ENCODE measurements at places on chromosomes 5 and 9.

DNA sequence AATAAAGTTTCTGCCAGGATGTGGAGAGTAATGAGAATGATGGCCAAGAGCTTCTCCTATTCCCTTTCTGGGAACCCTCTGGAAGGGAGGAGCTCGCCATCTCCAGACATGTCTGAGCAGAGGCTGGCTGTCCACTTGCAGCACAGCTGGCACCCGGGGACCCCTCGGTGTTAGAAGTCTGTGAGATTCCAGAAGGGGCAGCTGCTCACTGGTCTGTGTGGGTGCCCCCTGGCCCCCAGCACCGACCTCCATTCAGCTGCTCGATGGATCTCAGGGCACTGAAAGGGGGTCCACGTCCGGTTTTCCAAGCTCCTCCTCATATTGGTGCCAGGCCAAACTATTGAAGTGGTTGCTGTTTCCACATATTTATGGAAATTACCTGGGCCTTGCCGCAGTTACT lies 3.6 kb upstream of the FAM163B start:
- no peak for DNase-seq

GRCh38 chr5:99068944-99069650 lies 140.3 kb upstream of the CHD1 start:
- no peak for DNase-seq

DNA sequence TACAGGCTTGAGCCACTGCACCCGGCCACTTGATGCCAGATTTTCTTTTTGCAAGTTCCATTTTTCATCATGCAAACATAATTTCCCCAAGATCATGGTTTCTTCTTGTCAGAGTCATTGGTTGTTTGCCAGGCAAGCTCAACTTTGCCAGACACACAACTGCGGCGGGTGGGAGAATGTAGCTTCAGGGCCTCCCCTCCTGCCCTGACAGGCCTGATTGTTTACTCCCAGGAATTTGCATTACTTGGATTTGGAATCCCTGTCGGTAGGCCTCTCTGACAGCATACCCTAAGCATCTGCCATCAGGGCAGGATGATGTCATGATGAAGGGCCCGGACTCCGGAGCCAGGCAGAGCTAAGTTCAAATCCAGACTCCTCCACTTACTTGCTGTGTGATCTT lies 15.1 kb downstream of the RPS14 start:
- DNase-seq: no peak

DNA sequence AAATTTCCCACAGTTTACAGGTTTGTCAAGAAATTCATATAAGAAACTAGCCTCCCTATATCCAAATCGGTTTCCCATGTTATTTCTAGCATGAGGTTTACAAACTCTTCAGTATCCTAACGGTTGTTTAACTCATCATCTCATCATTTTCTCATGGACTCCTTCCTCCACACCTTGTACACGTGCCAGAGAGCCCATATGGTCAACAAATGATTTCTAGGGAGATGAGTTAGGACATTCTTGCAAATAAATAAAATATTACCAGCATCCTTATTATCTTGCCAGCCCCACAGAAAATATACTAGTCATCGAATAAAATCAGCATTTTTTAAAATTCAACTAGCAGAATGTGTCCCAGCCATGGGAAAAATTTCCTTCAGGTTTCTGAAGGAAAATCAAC lies 285.2 kb downstream of the EBF1 start:
- no peak for DNase-seq

DNA sequence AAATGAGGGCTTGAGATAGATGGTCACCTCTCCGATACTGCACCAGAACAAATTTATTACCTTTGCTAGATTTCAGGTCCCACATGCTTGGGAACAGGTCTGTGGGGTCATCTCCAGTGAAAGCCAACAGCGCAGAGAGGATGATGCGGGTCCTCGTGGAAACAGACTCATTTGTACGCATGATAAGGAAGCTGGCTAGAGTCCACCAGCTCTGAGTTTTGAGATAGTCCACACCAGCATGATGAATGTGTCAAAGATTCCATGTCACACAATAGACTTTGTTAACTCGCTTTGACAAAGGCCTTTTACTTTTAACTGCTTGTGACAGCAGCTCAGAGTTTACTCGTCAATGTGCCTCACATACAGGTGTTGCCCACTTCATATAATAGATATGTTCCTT lies 105.4 kb upstream of the TBCA start:
- DNase-seq: no peak

- no peak for DNase-seq
Measured at GRCh38 chr9:123251324-123251723, 17.1 kb downstream of the STRBP start.

Data from right renal cortex interstitium (tissue), 3 donors.